ENCODE measurements at places on chromosomes 11 and 22. TPM values are rescaled to one million over a fixed set of nuclear protein-coding genes. Genes with fewer than 3 reads are reported as not detected.

The RASD2 gene
- total RNA-seq: not detected

DNA sequence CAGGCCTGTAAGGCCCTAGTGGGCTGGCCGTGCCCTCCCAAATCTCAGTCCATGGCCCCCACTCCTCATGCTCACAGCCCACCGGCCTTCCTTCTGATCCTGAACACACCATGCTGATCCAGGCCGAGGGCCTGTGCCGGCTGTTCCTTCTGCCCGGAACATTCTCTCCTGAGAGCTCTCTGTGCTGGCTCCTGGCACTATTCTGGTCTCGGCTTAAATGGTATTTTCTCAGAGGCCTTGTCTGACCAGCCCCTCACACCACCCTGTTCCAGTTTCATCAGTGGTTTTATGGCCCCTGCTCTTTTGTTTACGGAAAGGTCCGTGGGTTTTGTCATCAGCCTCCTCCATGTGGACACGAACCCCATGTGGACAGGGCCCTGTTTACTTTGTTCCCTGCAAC is 22.0 kb downstream of the SPTBN2 start:
- H3K4me3 ChIP-seq: no peak overlapping the region
- no peaks in the 10 kb centered on the region for H3K36me3 ChIP-seq
- no peak overlapping the region for H3K27ac ChIP-seq
- no peaks in the 10 kb centered on the region for H3K4me1 ChIP-seq
- no peaks in the 10 kb centered on the region for H3K27me3 ChIP-seq

DNA sequence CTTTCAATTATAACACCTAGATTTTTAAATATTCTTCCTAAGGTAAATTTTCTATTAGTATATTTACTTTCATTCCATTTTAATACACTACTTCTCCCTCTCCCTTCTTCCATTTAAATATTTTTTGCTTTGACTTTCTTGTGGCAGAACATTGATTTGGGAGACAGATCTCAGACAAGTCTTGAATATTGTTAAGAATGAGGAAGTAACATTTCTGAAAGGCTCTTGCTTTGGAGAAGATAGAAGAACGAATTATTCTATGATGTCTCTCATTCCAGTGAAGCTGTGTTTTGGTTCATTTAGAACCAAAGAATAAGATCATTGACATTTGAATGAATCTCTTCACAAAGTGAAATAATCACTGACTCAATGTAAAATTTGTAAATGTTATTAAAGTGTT is 2.4 kb downstream of the IPO7 start:
- H3K27ac ChIP-seq: no peak overlapping the region
- no peaks in the 10 kb centered on the region for H3K27me3 ChIP-seq
- H3K36me3 ChIP-seq: peaks cover 28% of the 10 kb centered on the region
- peaks cover 41% of the 10 kb centered on the region for H3K4me1 ChIP-seq

GRCh38 chr11:112128483-112129121 is 35.3 kb downstream of the IL18 start:
- no peak for DNase-seq
- no peaks in the 10 kb centered on the region for H3K4me1 ChIP-seq
- no peaks in the 10 kb centered on the region for H3K27me3 ChIP-seq
- no peaks in the 10 kb centered on the region for H3K36me3 ChIP-seq
- H3K4me3 ChIP-seq: no peak overlapping the region

- H3K36me3 ChIP-seq: peaks cover 43% of the 10 kb centered on the region
- H3K27me3 ChIP-seq: no peaks in the 10 kb centered on the region
- peak within 1 kb of the TSS; percentile 99 for H3K27ac ChIP-seq
- H3K4me1 ChIP-seq: peaks cover 38% of the 10 kb centered on the region
- DNase-seq: peak; percentile 94
- peak within 1 kb of the TSS; percentile 99 for H3K4me3 ChIP-seq
Measured at GRCh38 chr22:37244114-37244921, at the start of gene RAC2. RAC2 (minus strand) TSS chr22:37244269; CDS start chr22:37244148, 121 bp downstream.

DNA sequence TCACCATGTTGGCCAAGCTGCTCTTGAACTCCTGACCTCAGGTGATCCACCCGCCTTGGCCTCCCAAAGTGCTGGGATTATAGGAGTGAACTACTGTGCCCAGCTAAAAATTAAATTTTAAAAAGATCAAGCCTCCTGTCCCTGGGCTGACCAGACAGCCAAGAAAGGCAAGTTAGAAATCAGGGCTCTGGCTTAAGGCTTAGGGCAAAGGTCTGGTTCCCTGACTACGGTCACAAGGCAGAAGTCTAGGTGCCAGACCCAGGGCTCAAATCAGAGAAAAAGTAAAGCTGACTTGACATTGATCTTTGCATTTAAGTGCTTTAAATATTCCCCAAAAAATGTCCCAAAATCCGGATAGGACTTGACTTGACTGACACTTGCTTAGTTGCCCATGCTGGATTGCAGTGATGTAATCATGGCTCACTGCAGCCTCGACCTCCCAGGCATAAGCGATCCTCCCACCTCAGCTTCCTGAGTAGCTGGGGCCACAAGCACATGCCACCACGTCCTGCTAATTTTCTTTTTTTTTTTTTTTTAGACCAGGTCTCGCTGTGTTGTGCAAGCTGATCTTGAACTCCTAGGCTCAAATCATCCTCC is 17.3 kb upstream of the CRKL start:
- no peak overlapping the region for H3K27ac ChIP-seq
- H3K27me3 ChIP-seq: peaks cover 2% of the 10 kb centered on the region
- no peaks in the 10 kb centered on the region for H3K4me1 ChIP-seq
- no peaks in the 10 kb centered on the region for H3K36me3 ChIP-seq
- no peak overlapping the region for H3K4me3 ChIP-seq
- DNase-seq: no peak

DNA sequence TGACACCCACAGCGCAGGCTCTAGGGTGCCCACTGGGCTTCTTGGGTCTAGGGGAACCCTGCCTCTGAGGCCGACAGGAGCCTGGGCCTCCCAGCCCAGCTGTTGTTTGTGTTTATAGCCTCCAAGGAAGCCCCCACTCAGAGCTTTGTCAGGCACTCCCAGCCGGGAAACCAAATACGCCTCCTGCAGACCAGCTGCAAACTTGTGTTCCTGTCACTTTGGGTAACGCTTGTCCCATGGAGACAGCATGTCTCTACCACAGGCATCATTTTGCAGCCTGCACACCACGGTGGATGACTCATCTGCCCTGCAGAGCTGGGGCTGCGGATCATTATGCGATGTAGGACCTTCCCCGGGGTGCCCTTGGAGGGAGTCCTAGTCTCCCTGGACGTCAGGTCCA is 40.6 kb upstream of the CRYBB3 start:
- H3K27ac ChIP-seq: no peak overlapping the region
- no peaks in the 10 kb centered on the region for H3K36me3 ChIP-seq

- H3K4me3 ChIP-seq: no peak overlapping the region
- DNase-seq: no peak
- H3K4me1 ChIP-seq: peaks cover 3% of the 10 kb centered on the region
- no peaks in the 10 kb centered on the region for H3K36me3 ChIP-seq
- no peaks in the 10 kb centered on the region for H3K27me3 ChIP-seq
Measured at GRCh38 chr22:44805711-44806110, 53.3 kb downstream of the ARHGAP8 start.

The UCP3 gene
- total RNA-seq: 0.83 TPM

Data from activated naive CD4-positive, alpha-beta T cell treated with anti-CD3 and anti-CD28 coated beads for 36 hours (primary cell).